Endothelial cell (in vitro differentiated cells): ENCODE measurements at places on chromosomes 5 and 9. TPM values are rescaled to one million over a fixed set of nuclear protein-coding genes. Genes with fewer than 3 reads are reported as not detected.

DNA sequence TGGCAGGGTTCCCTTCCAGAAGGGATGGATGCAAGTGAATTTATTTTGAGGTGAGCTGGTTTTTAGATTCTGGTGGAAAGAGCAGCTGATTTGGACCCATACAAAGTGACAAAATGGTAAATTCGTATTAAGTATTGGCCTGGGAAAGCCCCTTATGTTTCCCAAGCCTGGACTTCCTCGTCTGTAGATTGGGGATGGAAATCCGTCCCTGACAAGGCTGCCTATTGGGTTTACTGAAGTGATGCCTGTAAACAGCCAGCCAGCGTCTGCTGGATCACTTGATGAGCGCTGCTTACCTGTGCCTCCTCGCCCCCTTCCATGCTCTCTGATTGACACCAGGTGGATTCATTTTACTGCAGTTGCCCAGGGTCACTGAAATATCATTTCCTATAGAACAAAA, 233.8 kb downstream of the GADD45G start:
- peaks cover 4% of the 10 kb centered on the region for H3K36me3 ChIP-seq
- H3K4me3 ChIP-seq = no peak overlapping the region
- no peak overlapping the region for H3K27ac ChIP-seq
- DNase-seq = no peak
- H3K27me3 ChIP-seq = peaks cover 3% of the 10 kb centered on the region

DNA sequence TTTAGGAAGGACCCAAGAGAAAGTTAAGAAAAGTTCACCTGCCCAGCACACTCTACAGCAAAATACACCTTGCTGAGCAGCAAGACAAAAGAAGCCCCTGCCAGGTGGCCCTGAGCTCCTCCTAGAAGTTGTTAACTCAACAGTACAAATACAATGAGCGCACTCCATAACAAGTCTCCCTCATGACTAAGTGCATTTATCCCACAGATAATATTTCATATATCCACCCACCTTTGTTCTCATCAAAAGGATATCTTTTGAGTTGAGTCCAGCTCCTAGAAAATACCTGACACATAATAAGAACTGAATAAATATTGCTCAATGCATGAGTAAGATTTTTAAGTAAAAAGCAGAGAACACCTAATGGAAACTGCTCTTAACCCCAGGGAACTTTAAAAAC, 73.3 kb downstream of the ABCA1 start:
- H3K36me3 ChIP-seq = peaks cover 62% of the 10 kb centered on the region
- no peak for DNase-seq

DNA sequence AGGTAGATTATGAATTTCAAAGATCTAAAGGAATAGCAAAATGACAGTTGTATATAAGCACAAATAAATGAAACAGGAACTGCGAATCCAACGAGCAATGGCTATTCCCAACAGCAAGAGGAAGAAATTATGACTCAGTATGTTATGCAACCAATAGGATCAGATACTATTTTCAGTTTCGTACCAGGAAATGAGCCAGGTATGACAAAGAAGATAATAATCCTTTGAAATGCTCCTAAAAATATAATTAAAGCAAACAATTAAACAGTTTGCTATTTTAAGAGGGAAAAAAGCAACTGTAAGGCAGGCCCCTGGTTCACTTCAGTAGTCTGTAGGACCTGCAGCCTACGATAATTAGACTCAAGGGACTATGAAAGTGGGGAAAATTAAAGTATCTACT, 58.9 kb downstream of the AUH start:
- H3K36me3 ChIP-seq = no peaks in the 10 kb centered on the region
- no peak overlapping the region for H3K4me3 ChIP-seq
- H3K27me3 ChIP-seq = no peaks in the 10 kb centered on the region
- no peak for DNase-seq

DNA sequence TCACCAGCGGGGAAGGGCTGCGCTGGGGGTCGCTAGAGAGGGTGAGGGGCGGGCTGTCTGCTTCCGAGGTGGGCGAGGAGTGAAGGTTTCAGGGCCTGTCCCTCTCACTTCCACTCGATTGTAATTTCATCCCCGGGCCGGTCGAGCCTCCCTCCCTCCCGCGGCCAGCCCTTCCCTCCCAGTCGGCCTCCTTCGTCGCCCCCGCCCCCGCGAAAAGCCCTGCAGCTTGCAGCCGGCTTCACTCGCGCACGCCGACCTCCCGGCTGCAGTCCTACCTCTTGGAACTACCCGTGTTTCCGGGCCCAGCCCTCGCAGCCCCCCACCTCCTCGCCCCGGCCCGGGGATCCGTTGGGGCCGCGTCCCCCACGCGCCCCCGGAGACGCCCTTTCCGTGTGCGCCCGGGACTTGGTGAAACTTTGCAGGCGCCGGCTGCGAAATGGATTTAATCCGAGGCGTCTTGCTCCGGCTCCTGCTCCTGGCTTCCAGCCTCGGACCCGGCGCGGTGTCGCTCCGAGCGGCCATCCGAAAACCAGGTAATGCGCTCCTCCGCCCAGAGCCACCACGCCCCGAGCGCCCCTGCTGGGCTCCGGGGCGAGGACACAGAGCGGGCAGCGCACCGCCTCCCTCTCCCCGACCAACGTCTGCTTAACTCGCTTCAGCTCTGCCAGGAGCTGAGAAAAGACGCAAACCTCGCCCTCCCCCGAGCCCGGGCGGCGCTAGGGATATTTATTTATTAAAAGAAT, at the start of gene EGFLAM:
Gene EGFLAM (plus strand): TSS at position 241 of the 743 bp plus-strand sequence. CDS start 196 bp downstream, at position 437.
- H3K27me3 ChIP-seq = peaks cover 8% of the 10 kb centered on the region
- peaks cover 11% of the 10 kb centered on the region for H3K4me1 ChIP-seq
- peak; percentile 53 for DNase-seq
- peak within 1 kb of the TSS; percentile 30 for H3K27ac ChIP-seq
- H3K4me3 ChIP-seq = peak within 1 kb of the TSS; percentile 88
- H3K36me3 ChIP-seq = no peaks in the 10 kb centered on the region

FAT2 gene
- 0.13 TPM for total RNA-seq

DNA sequence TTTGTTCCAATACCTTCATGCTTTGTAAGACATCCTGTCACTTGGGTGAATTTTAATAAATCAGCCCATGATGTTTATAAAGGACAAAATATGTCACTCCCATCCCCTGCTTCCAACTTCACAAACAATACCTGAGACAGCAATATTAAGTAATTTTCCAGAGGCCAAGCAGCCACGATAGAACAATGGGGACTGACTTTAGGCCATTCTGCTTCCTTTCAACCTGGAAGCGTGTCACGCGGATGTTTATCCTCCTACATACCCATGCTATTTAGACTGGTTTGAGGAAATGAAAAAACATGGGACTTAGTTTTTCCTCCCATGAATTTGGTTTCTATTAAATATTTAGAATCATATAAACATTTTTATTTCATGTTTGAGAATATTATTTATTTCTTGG, 82.9 kb downstream of the GRAMD2B start:
- DNase-seq = no peak
- H3K4me1 ChIP-seq = peaks cover 22% of the 10 kb centered on the region
- no peaks in the 10 kb centered on the region for H3K36me3 ChIP-seq
- peak overlapping the region; percentile 25 for H3K27ac ChIP-seq

EGFLAM gene
- total RNA-seq = 29.6 TPM

DNA sequence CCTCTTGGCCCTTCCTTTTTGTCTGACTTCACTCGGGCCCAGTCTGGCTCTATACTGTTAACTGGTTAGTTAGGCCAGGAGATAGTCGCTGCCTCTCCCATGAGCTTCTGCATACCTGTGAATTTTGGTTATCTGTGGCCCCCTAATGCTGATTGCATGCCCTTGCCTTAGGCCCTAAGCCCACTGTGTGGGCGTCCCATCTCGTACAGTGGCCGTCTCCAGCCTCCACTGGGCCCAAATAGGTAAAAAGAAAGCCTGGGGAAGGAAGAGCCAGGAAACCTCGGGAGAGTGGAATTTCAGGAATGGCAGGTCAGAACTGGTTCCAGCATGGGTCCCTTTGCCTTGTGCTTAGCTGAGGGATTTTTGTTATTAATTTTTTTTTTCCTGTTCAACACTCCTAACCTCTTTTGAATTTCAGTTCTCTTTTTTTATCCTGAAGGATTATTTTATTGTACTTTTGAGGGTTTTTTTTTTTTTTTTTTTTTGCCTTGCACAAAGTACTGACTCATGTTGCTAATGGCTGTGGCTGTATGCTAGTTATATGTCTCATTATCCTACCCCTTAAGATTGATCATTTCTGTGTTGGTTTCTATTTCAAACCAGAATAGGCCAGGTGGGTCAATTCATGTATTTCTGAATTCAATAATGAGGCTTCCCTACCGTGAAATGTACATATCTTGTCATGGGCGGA, 3.4 kb downstream of the PRRC2B start:
- H3K27ac ChIP-seq = peak overlapping the region; percentile 93
- H3K27me3 ChIP-seq = peaks cover 13% of the 10 kb centered on the region
- DNase-seq = no peak
- peaks cover 8% of the 10 kb centered on the region for H3K36me3 ChIP-seq

GRCh38 chr9:93125331-93125894, 8.6 kb downstream of the NINJ1 start:
- peaks cover 9% of the 10 kb centered on the region for H3K27me3 ChIP-seq
- H3K4me1 ChIP-seq = peaks cover 28% of the 10 kb centered on the region
- H3K36me3 ChIP-seq = peaks cover 8% of the 10 kb centered on the region
- H3K4me3 ChIP-seq = no peak overlapping the region
- H3K27ac ChIP-seq = no peak overlapping the region
- DNase-seq = no peak

GRCh38 chr5:133707629-133708028, 95.3 kb upstream of the FSTL4 start:
- no peak for DNase-seq
- H3K27me3 ChIP-seq = no peaks in the 10 kb centered on the region
- H3K4me3 ChIP-seq = no peak overlapping the region
- no peak overlapping the region for H3K27ac ChIP-seq
- H3K36me3 ChIP-seq = no peaks in the 10 kb centered on the region
- peaks cover 3% of the 10 kb centered on the region for H3K4me1 ChIP-seq

- H3K4me3 ChIP-seq = no peak overlapping the region
- no peaks in the 10 kb centered on the region for H3K36me3 ChIP-seq
- no peak for DNase-seq
- H3K4me1 ChIP-seq = no peaks in the 10 kb centered on the region
Observed at GRCh38 chr5:139821806-139822552, 26.4 kb downstream of the PSD2 start.

DNA sequence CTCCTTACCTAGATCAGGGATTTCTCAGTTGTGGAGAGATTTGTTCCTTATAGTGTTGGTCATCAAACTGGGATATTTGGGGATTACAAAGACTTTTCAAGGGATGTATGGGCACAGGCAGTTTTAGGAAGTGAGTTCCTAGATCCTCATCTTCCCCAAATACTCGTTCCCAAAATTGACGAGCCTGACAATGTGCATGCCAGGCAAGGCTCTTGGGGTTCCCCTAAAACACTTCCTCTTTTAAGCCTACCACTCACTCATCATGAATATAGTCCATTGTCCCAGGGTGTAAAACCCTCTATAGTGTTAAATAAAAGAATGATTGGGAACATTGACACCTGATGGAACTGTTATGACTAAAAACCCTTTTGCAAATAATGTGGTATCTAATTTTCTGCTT, 26.4 kb downstream of the PDCD1LG2 start:
- H3K36me3 ChIP-seq = no peaks in the 10 kb centered on the region
- H3K27ac ChIP-seq = no peak overlapping the region
- no peak for DNase-seq
- peaks cover 24% of the 10 kb centered on the region for H3K4me1 ChIP-seq

DNA sequence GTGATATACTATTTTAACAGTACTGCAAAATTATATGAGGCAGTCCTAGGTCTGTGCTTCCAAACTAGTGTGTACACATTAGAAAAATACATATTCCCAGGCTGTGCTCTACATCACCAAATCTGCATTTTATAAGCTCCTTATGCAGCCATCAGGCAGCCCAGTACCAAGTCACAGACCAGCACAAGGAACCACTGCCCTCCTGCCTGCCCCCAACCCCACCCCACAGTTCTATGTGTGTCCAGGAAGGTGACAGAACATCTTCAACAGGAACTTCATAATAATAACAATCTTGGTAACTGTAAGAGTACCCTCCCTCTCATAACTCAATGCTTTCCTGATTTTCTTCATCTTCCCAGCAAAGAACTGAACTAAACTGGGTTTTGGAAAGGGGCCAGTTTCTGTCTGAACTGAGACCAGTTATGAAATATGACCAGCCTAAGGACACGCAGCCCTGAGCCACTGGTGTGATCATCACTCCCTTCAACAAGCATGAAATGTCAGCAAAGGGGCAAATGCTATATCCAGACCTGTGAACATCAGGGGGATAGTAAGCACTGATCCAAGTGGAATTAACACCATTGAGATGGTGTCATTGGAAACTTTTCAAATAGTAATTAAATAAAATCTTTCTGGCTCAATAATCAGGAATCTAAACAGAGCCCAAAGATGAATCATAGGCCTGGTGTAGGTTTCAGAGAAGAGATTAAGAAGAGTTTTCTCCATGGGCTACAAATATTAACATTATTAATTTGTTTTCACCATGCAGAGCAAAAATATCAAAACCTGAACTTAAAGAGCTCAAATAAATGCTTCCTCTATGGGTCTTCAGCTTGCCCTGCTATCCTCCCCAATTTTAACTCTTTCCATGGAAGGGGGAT, 82.1 kb downstream of the DPYSL3 start:
- H3K27me3 ChIP-seq = peaks cover 2% of the 10 kb centered on the region
- peaks cover 3% of the 10 kb centered on the region for H3K4me1 ChIP-seq
- no peak overlapping the region for H3K4me3 ChIP-seq
- H3K27ac ChIP-seq = no peak overlapping the region

HK3 gene
- total RNA-seq = 0.51 TPM

TGFBI gene
- total RNA-seq = 27.9 TPM

- no peaks in the 10 kb centered on the region for H3K27me3 ChIP-seq
- H3K36me3 ChIP-seq = no peaks in the 10 kb centered on the region
- H3K4me3 ChIP-seq = no peak overlapping the region
- no peak overlapping the region for H3K27ac ChIP-seq
Observed at GRCh38 chr9:74032421-74032820, 464.7 kb upstream of the RORB start.

DNA sequence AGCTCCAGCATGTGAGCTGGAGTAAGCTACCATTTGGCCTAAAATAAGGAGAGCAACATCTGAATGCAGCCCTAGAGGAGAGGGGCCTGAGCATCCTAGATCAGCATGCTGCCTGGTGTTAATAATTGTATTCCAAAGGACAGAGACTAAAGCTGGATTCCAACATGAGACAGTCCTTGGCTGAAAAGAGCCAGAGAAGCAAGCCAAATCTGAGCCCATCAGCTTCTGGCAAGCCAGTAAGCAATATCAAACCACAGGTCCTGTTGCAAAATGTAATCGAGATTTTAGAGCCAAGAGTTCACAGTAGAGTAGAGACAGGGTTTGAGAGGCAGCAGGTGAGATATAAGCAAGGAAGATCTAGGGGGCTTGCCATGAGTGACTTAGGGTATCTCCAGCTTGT, 42.3 kb upstream of the DMAC1 start:
- no peaks in the 10 kb centered on the region for H3K36me3 ChIP-seq
- no peaks in the 10 kb centered on the region for H3K4me1 ChIP-seq
- no peaks in the 10 kb centered on the region for H3K27me3 ChIP-seq
- no peak for DNase-seq
